ENCODE measurements at places on chromosomes 3 and 15.

- no peak for DNase-seq
Measured at GRCh38 chr3:138222942-138223287, 35.8 kb downstream of the ARMC8 start.

- DNase-seq: no peak
Measured at GRCh38 chr3:61868499-61868898, 307.1 kb downstream of the PTPRG start.

DNA sequence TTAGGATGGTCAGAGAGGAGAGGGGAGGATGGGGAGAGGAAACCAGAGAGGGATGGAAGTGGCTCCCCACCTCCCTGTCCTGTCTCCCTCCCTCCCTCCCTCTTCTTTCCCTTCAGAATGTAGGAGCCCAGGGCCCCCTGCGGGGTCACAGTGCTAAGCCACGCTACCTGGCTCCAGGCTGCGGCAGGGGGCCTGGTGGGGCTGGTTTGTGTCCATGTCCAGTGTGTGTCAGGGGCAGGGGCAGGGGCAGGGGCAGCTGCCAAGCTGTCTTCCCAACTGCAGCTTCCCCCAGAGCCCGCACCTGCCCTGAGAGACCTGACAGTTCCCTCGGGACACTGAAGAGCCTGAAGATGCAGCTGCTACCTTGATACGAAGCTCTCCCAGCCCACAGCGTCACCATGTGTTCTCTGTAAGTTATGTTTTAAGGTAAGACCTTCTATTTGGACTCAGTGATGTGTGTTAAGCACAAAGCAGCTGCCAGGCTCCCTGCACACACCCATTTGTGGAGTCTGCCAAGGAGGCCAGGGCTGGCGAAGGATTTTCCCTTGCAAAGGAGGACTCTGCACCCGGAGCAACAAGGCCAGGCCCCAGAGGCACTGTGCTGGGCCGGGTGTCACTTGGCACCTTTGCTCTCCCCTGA is 121.8 kb upstream of the SMAD3 start:
- no peak for DNase-seq

GRCh38 chr3:50512131-50512530 is 8.7 kb upstream of the CACNA2D2 start:
- DNase-seq: no peak

DNA sequence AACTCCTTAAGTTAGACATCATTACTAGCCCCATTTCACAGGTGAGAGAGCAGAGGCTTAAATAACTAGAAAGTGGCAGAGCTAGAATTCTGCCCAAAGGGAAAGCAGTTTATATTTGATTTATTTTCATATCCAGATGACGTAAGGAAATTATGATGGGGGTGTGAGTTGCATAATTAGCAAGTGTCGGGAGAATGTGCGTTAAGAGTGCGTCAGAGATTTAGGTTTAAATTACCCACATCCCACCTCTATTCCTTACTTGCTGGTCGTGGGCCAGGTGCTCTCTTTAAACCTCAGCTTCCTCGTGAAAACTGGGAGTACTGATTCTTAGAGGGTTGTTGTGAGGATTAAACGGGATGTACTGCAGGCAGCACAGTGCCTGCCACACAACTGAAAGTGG is 32.3 kb downstream of the FSTL1 start:
- no peak for DNase-seq

GRCh38 chr3:13863965-13864595 is 15.8 kb downstream of the WNT7A start:
- no peak for DNase-seq

- DNase-seq: no peak
Measured at GRCh38 chr15:40785814-40786213, 16.0 kb downstream of the C15orf62 start.

GRCh38 chr3:57053122-57053521 is 7.3 kb upstream of the SPATA12 start:
- no peak for DNase-seq

GRCh38 chr3:108218811-108219210 is 3.4 kb downstream of the IFT57 start:
- DNase-seq: no peak

GRCh38 chr3:149277331-149277813 is 55.7 kb upstream of the CP start:
- no peak for DNase-seq

DNA sequence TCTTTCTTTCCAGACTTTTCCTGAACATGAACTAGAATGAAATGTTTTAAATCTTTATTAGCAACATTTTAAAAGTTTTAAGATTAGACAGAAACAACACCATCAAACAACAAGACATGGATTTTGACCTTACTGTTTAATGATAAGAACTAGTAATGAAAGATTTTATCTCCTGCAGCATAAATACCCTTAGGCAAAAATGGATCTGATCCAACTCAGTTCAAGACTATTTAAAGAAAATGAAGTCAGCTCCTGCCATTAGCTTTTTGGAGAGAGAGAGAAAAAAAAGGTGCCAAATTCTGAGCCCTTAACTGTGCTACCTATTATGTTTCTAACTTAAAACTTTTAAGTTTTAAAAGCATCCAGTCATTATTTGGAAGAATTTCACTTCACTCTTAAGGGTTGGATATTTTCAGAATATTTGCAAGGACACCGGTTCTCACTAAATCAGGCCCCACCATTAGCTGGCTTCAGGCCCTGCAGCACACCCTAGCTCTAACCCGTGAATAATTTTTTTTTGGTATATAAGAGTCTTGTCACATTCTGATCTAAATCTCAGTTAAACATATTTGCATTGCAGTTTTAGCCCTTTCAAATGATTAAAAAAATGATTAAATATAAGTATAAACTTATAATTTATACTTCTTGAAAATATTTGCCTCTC is 60.0 kb downstream of the NR1I2 start:
- no peak for DNase-seq

DNA sequence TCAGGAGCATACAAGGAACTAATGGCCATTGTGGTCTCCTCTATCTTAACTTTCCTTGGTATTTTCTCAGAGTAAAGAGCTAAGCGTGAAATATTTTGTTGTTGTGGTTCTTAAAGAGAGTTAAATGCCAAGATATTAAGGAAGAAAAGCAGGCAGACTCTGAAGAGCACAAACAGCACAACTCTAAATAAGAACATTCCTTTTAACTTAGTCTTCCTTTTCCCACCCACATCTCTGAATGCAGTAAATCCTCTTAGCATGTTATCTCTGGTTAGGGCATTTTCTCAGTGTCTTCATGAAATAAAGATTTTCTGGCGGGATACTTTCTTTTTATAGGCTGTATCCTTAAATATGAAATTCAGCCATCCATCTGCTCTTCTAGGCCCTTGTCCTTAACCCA is 1.5 kb downstream of the GPR87 start:
- no peak for DNase-seq

DNA sequence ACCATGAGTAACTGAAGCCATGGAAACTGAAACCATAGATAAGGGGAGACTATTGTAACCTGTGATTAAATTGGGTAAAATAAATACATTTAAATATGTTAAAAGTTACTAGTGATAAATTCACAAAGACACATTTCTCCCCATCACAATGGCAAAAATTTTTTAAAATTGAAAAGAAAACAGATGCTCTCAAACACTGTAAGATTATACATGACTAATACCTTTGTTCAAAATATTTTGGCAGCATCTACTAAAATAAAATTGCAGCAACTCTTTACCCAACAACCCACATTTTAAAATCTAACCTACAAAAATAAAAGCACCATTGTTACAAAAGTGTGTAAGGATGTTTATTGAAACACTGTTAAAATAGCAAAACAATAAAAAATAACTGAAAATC is 93.3 kb downstream of the CLASP2 start:
- no peak for DNase-seq

- no peak for DNase-seq
Measured at GRCh38 chr15:47788685-47789084, 71.4 kb downstream of the SEMA6D start.

DNA sequence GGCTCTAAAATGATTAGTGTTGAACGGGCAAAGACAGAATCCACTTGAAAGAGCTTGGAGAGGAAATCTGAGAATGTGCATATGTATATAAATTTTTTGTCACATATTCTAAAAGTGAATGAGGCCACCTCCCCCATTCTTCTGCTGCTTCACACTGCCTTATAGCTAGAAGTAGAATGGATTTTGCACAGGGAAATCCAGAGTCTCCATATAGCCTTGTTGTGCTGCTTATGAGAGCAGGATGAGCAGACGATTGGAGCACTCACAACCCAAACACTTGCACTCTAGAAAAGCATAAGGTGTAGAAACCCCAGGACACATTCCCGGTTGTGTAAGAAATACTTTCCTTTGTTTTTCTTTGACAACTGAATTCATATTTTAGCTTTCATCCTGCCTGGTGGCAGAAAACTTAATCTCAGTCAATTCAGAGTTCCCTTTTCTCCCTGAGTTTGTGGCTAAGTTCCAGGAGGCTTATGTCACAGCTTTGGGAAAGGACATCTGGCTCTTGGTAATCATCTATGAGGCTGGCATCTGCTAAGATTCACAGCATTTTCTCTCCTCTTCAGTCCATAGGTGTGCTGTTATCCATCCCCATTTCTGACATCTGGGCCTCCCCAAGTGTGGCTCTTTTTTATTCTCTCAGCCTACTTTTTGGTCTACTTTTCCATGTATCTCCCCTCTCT is 188.4 kb upstream of the PFN2 start:
- no peak for DNase-seq

DNA sequence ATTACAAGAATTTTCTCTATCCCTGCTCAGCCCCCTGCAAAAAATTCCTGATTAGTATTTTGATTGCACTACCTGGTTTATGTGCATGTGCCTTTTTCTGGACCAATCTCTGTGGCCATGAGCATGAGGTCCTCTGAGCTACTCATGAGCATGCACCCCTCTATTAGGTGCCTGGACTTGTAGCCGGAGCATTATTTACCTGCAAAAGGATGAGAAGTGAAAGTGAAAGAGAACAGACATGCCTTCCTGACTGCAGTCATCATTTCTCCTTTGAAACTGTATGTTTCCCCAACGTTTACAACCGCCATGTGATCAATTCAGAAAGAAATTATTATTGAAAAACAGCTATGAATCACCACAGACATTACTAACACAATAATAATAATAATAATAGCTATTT is 1008.8 kb downstream of the ROBO2 start:
- no peak for DNase-seq

GRCh38 chr3:174619239-174619638 is 239.9 kb upstream of the NAALADL2 start:
- no peak for DNase-seq

- no peak for DNase-seq
Measured at GRCh38 chr3:81451611-81452010, 309.8 kb downstream of the GBE1 start.

DNA sequence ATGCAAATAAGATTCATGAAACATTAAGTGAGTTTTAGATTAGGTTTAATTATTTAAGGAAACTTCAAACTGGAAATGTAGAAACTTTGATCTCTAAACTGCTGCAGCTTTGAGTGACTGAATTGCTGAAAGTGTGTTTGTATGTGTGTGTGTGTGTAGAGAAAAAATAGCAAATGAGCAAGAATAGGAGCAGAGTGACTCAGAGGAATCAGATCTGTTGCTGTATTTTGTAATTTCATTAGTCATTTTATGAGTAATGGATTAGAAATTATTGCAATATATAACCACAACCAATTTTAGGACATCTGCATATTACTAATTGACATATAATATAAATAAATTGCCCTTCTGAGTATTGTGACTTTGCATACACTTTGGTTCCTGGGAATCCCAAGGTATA is 52.8 kb upstream of the SLC9A9 start:
- DNase-seq: no peak

- no peak for DNase-seq
Measured at GRCh38 chr3:128616516-128617269, 33.9 kb downstream of the RPN1 start.

- no peak for DNase-seq
Measured at GRCh38 chr3:173889596-173889995, 492.1 kb downstream of the NLGN1 start.

- no peak for DNase-seq
Measured at GRCh38 chr3:99885085-99885484, 67.4 kb downstream of the CMSS1 start.

DNA sequence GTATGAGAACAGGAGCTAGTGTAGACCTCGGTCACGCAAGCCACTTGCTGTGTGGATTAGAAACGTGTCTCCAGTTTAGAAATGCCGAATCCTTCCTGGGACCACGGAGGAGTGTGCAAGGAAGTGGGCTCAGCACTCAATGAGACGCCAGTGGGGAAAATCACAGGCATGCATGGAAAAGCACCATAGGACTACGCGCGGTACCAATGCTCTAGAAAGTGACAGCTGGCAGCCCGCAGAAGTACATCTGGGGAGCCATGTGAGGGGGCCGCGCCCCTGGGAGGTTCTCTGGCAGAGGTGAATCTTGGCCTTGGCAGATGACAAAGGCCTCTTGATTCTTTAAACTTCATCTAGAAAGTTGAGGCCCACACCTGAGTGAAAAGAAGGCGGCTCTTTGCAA is 99.3 kb downstream of the LRRK1 start:
- no peak for DNase-seq

DNA sequence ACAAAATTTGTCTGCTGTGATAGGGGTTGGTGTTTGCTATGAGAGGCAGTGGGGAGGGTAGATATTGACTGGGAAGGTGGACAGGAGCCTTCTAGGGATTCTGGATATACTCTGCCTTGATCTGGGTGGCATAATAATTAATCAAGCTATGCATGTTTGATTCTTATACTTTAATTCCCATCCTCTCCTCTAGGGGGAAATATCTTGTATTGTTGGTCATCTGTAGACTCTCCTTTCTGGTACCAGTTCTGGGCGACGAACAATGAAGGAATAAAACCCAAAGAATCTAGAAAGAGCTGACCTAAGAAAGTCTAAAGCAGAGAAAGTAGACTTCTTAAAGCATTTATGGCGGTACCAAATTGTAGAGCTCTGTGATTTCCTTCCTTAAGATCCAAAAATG is 198.2 kb upstream of the STRIT1 start:
- no peak for DNase-seq

DNA sequence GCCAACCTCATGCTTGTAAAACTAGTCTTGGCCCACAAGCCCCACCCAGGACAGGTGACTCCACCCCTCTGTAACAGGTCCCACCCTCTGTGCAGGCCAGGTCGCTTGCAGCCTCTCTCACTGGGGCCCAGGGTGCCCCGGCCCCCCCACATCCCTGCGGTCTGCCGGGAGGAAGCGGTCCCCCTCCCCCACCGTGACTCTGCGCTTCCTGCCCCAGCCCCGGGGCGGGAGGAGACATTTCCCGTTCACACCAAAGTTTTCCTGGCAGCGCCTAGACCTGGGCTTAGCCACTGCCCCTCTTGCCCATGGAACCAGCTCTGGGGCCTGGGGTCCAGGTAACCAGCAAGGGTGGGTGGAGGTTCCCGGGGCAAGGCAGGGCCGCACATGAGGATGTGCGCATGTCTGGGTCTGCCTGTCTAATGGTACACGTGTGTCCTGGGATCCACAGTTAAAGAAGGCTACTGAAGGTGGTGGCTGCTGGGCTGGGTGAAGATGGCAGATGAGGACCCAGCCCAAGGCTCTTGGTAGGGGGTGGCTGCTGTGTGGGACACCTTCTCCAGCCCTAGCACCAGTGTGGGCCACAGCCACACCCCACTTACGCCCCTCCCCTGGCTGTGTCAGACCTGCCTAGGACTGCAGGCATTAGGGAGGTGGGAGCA is 8.4 kb downstream of the NBEAL2 start:
- DNase-seq: peak; percentile 74

- DNase-seq: no peak
Measured at GRCh38 chr3:151476344-151477018, 15.6 kb upstream of the IGSF10 start.

Data from activated CD8-positive, alpha-beta memory T cell treated with anti-CD3 and anti-CD28 coated beads for 1 hour (primary cell).